ENCODE measurements at places on chromosomes 2 and 18.

- DNase-seq: no peak
Measured at GRCh38 chr2:201955231-201955630, 78.4 kb upstream of the FZD7 start.

- DNase-seq: no peak
Measured at GRCh38 chr2:74364533-74365505, 15.3 kb downstream of the DCTN1 start.

GRCh38 chr2:146814971-146815370 lies 1029.9 kb upstream of the ACVR2A start:
- no peak for DNase-seq

GRCh38 chr2:162050513-162050961 lies 23.5 kb downstream of the DPP4 start:
- no peak for DNase-seq

DNA sequence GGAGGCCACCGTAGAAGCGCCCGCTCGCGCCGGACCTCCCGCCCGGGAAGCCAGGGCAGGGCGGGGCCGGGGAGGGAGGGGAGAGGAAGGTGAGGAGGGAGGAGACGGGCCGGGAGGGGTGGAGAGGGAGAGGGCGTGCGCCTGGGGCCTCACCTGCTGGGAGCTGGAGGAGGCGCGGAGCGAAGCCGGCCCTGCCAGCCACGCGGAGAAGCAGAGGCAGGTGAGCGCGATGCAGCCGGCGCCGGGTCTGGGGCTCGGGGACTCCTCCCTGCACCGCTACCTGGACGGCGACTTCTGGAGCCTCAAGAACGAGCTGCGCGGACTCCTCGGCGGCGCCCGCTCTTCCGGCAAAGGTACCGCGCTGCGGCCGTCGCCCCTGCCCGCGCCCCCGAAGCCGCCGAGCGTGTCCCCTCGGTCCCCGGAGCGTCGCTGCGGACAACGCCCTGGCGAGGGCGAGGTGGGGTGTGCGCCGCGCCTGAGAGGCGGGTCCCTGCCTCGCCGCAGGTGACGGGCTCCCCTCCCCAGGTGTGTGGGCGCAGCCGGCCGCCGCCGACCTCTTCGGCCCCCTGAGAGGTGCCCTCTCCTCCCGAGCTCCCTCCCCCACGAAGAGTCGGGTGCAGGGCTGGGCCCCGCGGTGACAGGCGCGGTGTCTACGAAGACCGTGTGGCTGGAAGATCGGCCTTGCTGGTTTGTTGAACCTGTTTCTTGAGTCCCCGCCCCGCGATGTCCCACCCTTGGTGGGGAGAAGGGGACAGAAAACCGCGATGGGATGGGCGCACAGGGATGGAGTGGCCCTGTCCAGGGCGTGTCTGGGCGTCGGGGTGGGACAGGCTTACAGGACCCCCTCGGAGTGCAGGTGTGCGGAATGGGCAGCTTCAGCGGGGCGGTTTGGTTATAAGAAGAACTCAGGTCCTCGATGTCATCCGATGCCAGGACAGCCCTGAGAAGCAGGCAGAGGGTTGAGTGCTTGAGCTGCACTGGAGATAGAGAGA lies at the start of gene ACOXL:
TSS of gene ACOXL (plus strand) at position 152 of the 992 bp plus-strand sequence. CDS start 35,817 bp downstream, outside the sequence.
- no peak for DNase-seq

DNA sequence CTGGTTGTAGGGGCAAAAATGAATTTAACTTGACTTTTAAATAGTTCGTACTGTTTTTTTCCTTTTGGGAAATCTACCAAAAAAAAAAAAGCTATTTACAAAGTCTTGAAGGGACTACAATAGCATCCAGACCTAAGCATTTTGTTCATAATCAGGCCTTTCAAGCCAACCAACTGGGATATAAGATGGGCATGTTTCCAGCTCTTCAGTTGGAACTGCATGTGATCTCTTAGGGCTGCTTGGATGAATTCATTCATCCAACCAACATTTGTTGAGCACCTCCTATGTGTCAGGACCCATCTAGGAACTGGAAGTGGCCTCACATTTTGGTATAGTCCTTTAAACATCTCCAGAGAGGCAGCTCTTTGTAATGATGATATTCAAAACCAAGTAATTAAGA lies 98.6 kb downstream of the AAK1 start:
- DNase-seq: no peak

DNA sequence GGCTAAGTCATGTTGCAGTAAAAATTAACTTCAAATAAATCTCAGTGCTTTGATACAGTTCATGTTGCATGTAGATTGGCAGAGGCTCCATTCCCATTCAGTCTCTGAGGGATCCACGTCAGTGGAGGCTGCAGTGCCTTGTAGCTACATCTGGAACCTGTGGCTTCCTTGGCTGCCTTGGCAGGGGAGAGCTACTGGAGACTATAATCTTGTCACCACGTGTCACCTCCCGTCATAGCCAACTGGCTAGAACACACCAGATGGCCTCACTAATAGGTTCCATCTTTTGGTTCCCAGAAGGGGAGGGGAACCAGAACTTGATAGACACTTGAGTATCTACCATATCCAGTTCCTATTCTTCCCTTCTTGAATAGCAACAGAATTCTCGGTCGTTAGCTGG lies 28.4 kb downstream of the E2F6 start:
- DNase-seq: no peak

GRCh38 chr2:38747007-38747424 lies 4.1 kb downstream of the SRSF7 start:
- DNase-seq: no peak

- no peak for DNase-seq
Measured at GRCh38 chr2:42967959-42968674, 175.7 kb upstream of the HAAO start.
